ENCODE measurements at places on chromosomes 6 and 20.
A peak's percentile ranks its signal among the peaks of the same experiment; 100 is the strongest.

- no peak for DNase-seq
These were observed 36.4 kb upstream of the RNF144B start for GRCh38 chr6:18350712-18351111.

GRCh38 chr20:17850684-17851026 lies 117.9 kb downstream of the SNX5 start:
- DNase-seq = no peak

GRCh38 chr6:11322252-11322885 lies 89.9 kb upstream of the NEDD9 start:
- no peak for DNase-seq

- no peak for DNase-seq
These were observed 297 bp downstream of the POM121L2 start for GRCh38 chr6:27311806-27312145.

- no peak for DNase-seq
These were observed 46.6 kb upstream of the EDN3 start for GRCh38 chr20:59253779-59254319.

DNA sequence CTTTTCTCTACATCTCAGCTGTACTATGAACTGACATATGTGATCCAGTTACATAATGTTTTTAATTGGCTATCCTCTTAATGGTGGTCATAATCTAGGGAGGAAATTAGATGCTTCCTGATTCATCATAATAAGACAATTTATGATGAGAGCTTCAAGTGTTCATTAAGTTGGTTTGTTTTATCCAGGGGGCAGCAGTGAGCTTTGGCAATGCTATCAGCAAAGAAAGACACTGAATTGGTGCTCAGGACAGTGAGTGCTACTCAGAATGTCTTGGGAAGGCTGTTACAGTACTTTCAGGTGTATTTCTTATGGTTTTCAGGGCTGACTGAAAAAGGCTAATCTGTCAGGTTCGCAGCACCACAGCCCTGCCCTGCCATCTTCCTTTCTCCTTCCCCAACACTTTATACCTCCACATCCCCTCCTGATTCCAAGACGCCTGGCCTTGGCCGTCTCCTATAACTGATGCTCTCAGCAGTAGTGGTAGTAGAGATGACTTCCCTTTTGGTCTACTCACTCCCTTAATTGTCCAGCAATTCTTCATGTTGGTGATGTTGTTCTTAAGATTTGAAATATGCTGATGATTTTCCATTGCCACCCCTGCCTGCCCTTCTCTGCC lies 67.0 kb upstream of the TNFAIP3 start:
- DNase-seq = no peak

DNA sequence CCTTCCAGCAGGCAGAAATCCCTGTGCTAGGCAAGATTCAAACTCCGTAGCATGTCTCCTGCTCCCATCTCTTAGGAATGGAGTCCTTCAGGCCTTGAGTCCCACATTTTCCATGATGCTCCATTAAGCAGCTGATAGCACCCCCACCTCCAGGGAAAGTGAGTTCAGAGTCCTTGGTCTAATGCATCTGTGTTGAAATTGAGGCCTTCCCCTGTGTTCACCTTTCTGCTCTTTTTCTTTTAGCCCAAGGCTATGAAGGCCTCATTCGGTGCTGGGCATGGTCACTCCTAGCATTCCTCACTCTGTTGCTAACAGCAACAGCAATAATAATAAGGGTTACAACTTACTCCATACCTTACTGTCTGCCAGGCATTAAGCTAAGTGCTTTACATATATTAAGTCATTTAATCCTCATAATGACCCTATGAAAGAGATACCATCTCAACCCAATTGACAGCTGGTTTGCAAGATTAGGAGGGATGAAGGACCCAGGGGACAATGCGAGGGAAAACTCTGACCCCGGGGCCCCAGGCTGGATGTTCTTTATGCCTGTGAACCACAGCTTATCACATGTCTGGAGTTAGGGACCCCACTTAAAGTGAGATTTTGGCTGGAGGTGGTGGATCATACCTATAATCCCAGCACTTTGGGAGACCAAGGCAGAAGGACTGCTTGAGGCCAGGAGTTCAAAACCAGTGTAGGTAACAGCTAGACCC lies 17.5 kb upstream of the PANK2 start:
- DNase-seq = no peak

- no peak for DNase-seq
These were observed 36.1 kb upstream of the MAP7 start for GRCh38 chr6:136586295-136586694.

GRCh38 chr20:52372169-52372568 lies 180.6 kb upstream of the ZFP64 start:
- no peak for DNase-seq

GRCh38 chr20:32336918-32337347 lies 21.2 kb upstream of the ASXL1 start:
- DNase-seq = no peak

DNA sequence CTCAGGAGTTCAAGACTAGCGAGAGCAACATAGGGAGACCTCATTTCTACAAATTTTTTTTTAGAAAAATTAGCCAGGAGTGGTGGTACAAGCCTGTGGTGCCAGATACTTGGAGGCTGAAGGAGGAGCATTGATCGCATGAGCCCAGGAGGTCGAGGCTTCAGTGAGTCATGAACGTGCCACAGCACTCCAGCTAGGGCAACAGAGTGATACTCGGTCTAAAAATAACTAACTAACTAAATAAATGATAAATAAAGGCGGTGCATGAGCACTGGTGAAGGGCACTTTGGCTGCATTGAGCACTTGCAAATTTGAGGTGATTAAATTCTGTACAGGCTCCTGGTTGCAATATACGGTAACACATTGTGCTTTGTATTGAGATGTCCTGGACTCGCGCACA lies 13.5 kb downstream of the HLA-A start:
- no peak for DNase-seq

GRCh38 chr6:119346450-119346849 lies 3.1 kb downstream of the MAN1A1 start:
- no peak for DNase-seq

- DNase-seq = peak; percentile 56
These were observed 110.1 kb downstream of the IYD start for GRCh38 chr6:150478656-150479545.

GRCh38 chr6:157358287-157358686 lies 22.7 kb upstream of the ZDHHC14 start:
- no peak for DNase-seq

- DNase-seq = peak; percentile 79
These were observed 133.9 kb downstream of the AGPAT4 start for GRCh38 chr6:161139766-161140553.

DNA sequence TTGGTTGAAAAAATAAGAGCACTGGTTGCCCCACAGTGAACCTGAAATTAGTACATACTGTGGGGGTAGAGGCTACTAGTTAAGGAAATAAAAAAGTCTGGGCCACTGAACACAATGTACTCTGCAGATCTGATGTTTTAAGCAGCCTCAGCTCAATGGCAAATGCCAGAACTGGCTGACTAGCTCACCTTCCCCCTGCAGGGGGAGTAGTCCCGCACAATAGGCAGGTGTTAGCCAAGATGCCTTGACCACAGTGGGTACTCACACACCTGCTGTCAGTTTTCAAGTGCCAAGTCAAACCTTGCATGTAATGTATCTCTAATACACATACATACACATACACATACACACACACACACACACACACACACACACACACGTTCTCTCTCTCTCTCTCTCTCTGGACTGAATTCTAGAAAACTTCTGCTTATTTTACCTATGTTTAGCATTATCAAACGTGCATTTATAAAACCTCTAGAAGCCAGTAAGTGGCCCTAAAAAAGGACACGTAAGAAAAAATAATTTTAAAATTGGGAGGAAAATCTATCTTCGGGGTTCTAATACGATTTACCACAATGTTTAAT lies 36.1 kb downstream of the GMDS start:
- no peak for DNase-seq

DNA sequence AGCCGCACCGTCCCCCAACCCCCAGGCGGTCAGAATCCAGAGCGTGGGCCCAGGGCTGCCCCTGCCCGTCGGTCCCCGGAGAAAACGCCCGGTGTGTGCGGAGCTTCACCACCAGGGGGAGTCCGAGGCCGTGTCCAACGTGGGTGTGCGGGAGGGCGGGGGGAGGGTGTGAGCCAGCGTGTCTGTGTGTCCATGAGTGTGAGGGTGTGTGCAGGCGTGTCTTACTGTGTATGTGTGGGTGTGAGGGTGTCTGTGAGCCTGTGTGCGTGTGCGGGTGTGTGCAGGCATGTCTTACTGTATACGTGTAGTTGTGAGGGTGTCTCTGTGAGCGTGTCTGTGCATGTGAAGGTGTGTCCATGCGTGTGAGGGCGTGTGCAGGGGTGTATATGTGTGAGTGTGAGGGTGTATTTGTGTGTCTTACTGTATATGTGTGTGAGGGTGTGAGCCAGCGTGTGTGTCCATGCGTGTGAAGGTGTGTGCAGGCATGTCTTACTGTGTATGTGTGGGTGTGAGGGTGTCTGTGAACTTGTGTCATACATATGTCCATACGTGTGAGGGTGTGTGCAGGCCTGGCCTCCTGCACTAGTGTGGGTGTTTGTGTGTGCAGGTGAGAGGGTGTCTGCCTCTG lies 24.6 kb upstream of the GATA5 start:
- peak; percentile 75 for DNase-seq

DNA sequence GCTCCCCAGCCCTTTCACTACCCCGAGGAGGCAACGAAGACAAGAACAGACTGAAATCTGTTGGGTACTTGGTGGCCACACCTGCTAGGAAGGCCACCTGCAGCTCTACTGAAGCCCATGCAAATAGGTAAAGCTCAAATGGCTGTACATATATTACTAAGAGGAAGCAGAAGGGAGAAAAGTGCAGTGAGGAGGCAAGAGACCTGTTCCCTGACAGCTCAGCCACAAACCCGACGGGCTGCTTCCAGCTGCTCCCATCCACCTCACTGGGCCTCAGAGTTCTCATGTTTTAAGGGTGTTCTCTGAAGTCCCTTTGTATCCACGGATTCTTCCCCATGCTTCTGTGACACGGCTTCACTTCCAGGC lies 24.6 kb downstream of the TRAM2 start:
- no peak for DNase-seq

DNA sequence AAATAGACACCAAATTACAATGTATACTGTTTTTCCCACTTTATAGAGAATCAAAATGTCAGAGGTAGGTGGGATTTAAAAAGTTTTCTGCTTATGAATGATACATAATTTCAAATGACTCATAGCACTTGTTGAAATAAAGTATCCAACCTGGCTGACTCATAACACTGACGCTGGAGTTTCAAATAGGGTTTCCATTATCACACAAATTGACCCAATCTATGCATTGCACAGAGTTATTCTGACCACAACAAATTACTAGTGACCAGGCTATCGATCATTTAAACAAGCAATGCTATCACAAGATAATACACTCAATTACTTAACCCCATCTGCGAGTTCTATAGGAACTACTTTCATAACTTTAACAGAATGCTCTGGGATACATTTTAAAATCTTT lies 31.9 kb upstream of the PRELID3B start:
- no peak for DNase-seq

DNA sequence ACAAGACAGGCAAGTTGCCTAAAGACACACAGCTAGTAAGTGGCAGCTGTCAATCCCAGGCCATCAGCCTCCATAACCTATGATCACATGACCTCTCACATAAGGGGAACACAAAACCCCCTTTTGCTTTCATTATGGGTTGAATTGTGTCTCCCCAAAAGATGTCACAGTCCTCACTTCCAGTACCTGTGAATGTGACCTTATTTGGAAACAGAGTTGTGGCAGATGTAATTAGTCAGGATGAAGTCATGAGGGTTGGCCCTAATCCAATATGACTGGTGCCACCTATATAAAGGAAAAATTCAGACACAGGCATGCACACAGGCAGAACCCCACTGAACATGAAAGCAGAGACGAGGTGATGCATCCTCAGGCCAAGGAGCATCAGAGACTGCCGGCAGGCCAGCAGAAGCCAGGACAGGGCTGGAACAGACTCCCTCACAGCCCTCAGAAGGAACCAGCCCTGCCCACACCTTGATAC lies 33.6 kb downstream of the GFOD1 start:
- no peak for DNase-seq

DNA sequence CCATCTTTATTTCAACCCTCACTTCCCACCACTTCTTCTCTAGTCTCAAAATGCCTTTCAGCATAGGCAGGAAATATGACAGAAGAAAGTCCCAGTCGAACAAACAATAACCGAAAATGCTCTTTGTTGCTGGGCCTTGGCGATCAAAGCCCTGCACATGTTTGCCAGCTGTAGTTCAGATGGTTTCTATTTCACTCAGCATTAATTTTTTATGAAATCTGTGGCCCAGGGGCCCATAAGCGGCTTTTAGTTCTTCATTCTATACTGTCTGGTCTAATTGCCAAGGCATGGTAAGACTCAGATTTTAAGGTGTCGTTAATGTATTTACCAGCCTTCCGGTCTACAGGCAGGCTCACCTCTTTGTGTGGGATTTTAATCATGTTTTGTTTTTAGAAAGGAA lies 10.9 kb upstream of the F13A1 start:
- DNase-seq = no peak

DNA sequence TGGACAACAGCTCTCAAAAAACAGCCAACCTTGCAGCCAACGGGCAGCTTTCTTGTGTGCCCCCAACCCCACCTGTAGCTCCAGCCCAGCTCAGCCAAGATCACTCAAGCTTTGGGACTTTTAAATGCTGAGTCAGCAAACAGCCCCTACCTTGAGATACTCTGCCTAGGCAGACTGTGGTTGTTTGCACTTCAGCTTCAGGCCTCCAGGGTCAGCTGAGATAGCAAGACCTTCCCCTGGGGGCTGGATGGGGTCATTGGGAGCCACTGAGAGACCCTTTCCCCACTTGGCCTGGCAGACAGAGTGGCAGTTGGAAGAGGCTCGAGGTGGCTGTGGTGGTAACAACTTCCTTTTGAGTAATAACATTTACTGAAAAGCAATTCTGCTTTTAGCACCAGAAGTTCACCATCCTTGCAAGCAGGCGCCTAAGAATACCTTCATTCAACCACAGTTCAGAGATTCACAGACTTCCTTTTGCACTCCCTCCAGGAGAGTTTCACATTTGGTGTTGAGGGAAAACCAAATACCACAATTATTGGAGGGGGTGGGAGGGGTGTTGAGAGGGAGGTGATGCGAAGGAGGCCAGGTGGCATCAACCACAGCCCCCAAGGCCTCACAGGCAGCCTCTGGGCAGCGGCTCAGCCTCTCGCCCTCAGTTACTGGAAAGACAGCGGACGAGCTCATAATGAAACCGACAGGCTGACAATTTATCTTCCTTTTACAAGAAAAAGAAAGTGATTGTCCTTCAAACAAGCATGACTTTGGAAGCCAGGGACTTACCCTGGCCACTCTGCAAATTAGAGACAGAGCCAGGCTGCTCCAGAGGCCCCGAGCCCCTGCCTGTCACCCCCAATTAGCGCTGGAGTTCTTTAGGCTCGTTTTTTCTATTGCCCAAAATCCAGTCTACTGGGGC lies 148.1 kb downstream of the CEBPB start:
- DNase-seq = no peak

GRCh38 chr6:21537637-21538036 lies 55.9 kb upstream of the SOX4 start:
- DNase-seq = peak; percentile 57
